ENCODE measurements at places on chromosomes 16 and 17. TPM values are rescaled to one million over a fixed set of nuclear protein-coding genes. Genes with fewer than 3 reads are reported as not detected.

Gene CLDN6
- total RNA-seq = 1.7 TPM

Gene UNKL
- total RNA-seq = 8.2 TPM

Gene TEX19
- 5.5 TPM for total RNA-seq

Gene SLFN14
- not detected for total RNA-seq

Gene HOXB6
- total RNA-seq = 2.0 TPM

Gene NDRG4
- 9.5 TPM for total RNA-seq

Gene CDH1
- total RNA-seq = 1.9 TPM

Gene TAT
- total RNA-seq = not detected

Gene PLXDC1
- 4.7 TPM for total RNA-seq

Gene COX10
- total RNA-seq = 26.4 TPM

Gene SHISA9
- total RNA-seq = 0.24 TPM

Gene MYO18A
- 42.1 TPM for total RNA-seq

Gene APOBR
- total RNA-seq = 0.10 TPM

GRCh38 chr16:71895679-71896365, 491 bp downstream of the IST1 start:
- DNase-seq = no peak

GRCh38 chr16:10932959-10933710, 9.1 kb downstream of the DEXI start:
- no peak for DNase-seq

- peak; percentile 48 for DNase-seq
Measured at GRCh38 chr17:16215965-16216316, 607 bp upstream of the NCOR1 start.

DNA sequence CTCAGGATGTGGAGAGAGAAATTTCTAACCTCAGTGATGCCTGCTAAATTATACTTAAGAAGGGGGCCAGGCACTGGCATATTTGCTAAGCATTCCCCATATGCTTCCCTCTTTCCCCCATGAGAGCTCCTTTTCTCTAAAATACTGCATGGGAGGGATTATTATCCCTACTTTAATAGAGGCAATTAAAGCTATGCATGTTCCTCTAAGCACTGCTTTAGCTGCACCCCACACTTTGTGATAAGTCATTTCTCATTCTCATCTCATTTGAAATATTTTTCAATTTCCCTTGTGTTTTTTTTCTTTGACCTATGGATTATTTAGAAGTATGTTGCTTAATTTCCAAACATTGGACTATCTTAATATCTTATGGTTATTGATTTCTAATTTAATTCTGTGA, 72.1 kb upstream of the CIBAR2 start:
- no peak for DNase-seq

DNA sequence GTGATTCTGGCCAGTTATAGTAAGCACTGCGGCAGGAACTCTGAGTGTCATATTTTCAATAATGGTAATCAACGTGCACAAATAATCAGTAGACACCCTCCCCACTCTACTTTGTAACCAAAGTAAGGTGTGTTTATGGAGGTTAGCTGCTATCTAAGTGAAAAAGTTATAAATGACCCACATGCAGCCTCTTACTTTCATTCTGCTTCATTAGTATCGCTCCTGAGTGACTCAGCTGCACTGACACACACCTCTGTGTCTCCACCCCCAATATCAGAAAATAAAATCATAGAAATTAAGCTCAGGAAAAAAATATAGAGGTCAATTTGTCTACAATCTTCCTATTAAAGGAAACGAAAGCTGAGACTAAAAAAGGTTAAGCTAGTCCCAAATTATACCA, 64.1 kb upstream of the TRAP1 start:
- no peak for DNase-seq

All from G401 (cell line).